ENCODE measurements at places on chromosomes 5 and 9. TPM values are rescaled to one million over a fixed set of nuclear protein-coding genes. Genes with fewer than 3 reads are reported as not detected.

DNA sequence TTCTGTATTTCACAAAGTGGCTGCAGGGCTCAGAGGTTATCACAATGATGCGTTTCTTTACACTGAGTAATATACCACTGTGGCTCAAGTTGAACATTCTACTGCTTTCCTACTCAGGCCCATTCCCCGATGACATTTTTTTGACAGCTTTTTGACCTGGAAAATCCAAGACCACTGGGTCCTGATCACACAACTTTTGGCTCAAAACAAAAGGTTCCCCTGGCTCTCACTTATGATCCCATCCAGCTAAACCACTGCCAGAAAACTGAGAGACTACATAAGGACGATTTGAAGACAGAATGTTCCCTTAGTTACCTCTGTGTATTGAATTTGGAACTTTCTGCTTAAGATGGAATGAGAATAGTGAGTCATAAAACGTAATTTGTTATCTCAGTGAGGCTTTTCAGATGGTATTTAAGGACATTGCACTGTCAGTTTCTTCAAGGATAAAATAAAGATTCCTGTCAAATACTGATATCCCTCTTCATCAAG, 78.0 kb upstream of the FBXL7 start:
- DNase-seq, result no peak

- peak; percentile 75 for DNase-seq
Measured at GRCh38 chr5:138900281-138900965, 25.3 kb upstream of the LRRTM2 start.

DNA sequence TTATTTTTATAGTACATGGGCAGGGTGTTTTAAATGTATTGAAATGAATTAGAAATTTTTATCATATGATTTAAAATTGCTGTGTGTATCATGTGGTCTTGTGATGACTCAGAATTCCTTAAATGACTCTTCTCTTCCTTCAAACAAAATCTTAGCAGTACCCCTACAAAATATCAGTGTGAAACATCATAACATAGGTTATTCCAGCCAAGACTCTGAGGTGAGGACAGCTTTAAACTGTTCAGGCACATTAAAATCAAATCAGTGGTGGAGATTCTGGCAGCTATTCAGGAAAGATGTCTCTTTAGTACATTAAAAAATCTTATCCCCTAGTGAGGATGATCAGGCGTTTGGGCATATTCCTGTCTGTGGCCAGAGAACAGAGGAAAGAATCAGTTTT, 174.0 kb downstream of the MAN2A1 start:
- peak; percentile 46 for DNase-seq

- DNase-seq, result no peak
Measured at GRCh38 chr9:131206495-131206894, 69.8 kb downstream of the FAM78A start.

The APBA1 gene
- 3.8 TPM for total RNA-seq

The ITGA2 gene
- 83.6 TPM for total RNA-seq

The MCIDAS gene
- not detected for total RNA-seq

- DNase-seq, result no peak
Measured at GRCh38 chr9:112170235-112170634, 4.9 kb downstream of the SUSD1 start.

GRCh38 chr9:89723469-89724100, 118.8 kb downstream of the GADD45G start:
- DNase-seq, result no peak

DNA sequence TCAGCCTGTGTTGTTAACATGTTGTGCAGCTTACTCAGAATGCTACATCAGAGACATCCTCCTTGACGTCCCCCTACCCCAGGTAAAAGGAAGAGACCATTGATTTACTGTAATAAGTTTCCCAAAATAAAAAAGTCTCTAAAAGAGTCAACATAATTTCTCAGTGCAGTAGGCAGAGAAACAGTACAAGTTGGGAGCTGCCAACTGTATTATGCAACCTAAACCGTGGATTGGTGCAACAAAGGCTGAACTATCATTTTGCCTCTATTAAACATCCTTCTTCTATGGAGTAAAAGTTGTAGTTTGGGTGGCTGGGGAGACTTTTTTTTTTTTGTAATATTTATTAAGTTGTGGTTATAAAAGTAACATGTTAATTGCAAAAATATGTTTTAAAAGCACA, 208.0 kb downstream of the NR3C1 start:
- DNase-seq, result peak; percentile 37

The NR2F1 gene
- 19.0 TPM for total RNA-seq

DNA sequence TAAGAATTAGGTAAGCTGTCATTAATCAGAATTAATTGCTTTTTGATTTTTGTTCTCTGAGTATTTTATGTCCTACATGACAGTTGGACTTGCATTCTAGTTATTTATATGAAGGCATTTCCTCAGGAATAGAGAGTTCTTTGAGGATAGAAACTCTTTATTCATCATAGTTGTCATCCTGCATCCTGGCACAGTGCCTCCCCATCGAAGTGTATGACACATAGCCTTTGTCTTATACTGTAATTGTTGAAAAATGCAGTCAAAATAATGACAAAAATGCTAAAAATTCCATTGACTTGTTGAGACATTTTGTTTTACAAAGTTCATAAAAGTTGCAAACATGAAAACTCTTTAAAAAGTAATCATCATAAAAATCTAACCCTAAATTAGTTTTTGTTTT, 36.5 kb downstream of the CFAP95 start:
- DNase-seq, result peak; percentile 76

The LCN15 gene
- total RNA-seq, result not detected

The PCDHB14 gene
- 0.28 TPM for total RNA-seq

The SMAD5 gene
- 101 TPM for total RNA-seq

The GLRA1 gene
- total RNA-seq, result not detected

GRCh38 chr5:170067152-170067551, 38.5 kb upstream of the FOXI1 start:
- DNase-seq, result no peak

GRCh38 chr9:82593501-82593900, 469.4 kb downstream of the RASEF start:
- no peak for DNase-seq

The TRPM3 gene
- total RNA-seq, result not detected

- DNase-seq, result peak; percentile 30
Measured at GRCh38 chr5:91177639-91178038, 205.5 kb downstream of the ARRDC3 start.

GRCh38 chr5:17890501-17890900, 256.2 kb downstream of the TAF11L14 start:
- no peak for DNase-seq

GRCh38 chr5:637581-638450, 25.7 kb downstream of the CEP72 start:
- no peak for DNase-seq

The OGN gene
- total RNA-seq, result not detected

DNA sequence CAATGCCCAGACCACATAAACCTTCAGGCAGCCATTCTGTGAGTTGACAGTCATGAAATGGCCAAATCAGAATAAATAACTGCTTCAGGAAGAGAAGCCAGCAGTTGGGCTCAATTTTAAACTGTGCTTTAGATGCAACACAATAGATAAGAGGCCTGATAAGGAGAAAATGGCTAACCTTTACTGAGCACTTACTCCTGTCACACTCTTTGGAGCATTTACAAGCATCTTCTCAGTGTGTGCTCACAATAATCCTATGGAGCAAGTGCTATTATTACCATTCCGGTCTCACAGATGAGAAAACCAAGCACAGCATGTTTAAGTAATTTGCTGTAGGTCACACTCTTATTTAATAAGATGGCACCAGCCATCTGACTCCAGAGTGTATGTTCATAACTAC, 11.5 kb upstream of the SH3RF2 start:
- DNase-seq, result no peak

DNA sequence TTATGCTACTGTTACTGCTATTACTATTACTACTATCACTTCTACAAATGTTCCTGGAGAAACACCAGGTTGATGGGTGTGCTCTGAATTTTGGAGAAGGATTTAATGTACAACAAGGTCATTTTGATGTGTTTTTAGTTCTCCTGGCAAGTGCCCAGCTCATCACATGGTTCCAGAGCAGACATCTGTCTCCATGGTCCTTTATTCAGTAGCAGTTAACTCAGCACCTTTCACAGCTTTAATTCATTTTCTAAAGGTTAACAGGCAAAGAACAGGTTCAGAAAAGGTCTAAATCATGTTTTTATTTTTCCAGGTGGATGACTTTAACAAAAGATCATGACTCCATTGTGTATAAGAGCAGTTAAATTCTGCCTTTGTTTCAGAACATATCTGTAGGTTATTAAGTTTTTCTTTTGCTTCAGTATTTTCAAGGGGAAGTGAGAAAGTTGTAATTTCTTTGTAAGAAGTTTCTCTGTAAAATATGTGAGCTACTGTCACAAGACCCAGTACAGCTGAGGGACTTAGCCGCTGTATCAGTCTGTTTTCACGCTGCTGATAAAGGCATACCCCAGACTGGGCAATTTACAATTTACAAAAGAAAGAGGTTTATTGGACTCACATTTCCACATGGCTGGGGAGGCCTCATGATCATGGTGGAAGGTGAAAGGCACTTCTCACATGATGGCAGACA, 41.9 kb downstream of the MTRR start:
- no peak for DNase-seq

The ENTPD2 gene
- total RNA-seq, result not detected

GRCh38 chr9:105444130-105444529, 3.7 kb upstream of the FSD1L start:
- DNase-seq, result peak; percentile 76

DNA sequence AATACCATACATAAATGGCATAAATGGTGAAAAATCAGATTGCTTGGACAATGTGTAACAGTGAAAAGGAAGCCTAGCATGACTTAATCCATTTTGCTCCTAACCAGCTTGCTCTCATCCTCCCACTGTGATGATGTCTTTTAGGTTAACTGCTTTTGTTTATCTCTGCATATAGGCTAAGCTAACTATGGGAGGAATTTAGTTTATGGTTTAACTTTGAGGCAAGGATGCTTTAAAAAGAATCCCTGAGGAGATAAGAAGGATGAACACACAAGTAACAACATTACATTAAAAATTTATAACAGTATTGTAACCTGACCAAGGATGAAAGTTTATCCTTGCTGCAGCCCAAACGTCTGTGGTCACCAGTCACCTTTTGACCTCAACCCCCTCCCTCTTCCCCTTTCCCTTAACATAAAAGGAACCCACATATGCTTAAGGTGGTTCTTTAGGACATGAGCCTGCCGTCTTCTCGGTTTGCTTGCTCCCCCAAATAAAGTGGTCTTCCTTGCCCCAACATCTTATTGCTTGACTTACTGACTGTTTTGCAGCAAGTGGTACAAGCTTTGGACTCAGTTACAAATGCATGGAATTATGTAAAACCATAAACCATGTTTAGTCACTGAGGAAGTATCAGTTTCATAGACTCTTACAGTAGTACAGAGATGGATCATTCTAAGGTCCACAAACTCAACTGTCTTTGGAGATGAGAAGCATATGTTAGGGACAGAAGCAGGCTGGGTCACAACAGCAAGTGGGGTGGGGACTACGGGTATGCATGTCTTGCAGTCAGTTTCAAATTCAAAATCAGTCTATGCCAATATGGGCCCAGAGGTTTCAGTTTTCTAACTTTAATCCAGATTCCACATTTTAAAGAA, 31.3 kb downstream of the AGXT2 start:
- DNase-seq, result peak; percentile 59

The IL3 gene
- total RNA-seq, result not detected

DNA sequence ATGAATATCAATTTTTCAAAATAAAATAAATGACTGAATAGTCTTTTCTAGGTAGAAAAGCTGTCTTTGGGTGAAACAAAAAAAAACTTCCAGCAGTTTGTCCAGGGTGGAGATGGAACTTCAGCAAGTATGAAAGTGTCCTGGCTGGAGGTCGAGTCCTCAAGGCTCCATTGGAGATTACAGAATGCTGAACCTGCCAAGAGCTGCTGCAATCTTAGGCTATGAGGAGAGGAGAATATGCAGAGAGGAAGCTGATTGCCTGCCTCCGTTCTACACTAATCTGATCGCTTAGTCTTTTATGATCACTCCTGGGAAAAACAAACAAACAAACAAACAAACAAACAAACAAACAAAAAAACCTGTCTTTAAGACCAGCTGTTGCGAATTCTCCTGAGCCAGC, 50.6 kb downstream of the NREP start:
- DNase-seq, result no peak

The SLC4A9 gene
- total RNA-seq, result not detected

- DNase-seq, result no peak
Measured at GRCh38 chr5:176796411-176796810, 13.9 kb upstream of the UNC5A start.

DNA sequence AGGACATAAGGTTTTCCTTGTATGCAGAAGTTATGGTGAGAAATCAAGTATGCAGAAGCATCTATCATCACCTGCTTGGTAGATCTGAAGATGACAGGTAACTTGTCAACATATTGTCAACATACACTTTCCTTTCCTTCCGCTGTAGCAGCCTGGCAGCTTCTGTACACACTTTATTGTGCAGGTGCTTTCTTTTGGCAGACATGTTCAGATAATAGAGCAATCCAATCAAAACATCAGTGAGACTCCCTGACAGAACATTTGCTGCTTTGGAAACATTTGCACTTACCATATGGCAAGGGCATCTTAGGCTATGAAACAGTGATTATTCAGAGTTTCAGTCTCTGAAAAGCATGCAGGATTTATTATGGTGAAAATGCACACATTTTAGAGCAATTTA, 161.1 kb upstream of the CDH12 start:
- DNase-seq, result no peak

Data from IMR-90 (cell line).